ENCODE measurements at places on chromosomes 2 and 18.

DNA sequence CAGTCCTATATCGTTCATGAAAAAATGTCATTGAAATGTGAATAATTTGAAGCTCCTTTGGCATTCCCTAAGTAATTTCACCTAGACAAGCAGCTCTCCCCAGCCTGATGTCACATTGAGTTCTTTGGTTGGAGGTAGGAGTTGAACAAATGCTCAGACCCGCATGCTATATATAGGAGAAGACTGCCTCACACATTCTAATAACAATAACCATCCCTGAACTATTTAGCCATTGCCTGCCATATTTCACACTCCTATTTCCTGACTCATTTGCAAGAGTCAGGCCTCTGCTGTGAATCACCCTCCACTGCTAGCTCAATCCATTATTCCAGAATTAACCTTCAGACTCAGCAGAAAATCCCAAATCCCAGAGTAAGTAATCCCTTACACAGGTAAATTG is 256.6 kb upstream of the ACVR2A start:
- DNase-seq = no peak

DNA sequence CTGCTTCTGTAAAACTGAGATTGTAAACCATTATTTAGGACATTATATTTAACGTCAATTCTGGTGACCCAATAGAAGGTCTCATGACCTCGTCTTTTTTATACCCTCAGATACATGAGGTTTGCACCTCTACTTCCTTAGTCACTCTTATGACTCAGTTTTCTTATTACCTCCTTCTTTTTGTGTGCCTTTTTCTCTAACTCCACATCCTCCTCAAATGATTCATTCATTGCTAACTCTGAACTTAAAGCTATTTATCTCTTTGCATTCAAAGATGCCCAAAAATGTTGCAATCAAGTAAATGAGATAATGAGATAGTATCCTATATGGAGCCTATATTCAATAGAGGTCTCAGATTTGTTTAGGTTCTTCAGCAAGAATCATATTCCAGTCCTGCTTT is 121.0 kb upstream of the KYNU start:
- no peak for DNase-seq

DNA sequence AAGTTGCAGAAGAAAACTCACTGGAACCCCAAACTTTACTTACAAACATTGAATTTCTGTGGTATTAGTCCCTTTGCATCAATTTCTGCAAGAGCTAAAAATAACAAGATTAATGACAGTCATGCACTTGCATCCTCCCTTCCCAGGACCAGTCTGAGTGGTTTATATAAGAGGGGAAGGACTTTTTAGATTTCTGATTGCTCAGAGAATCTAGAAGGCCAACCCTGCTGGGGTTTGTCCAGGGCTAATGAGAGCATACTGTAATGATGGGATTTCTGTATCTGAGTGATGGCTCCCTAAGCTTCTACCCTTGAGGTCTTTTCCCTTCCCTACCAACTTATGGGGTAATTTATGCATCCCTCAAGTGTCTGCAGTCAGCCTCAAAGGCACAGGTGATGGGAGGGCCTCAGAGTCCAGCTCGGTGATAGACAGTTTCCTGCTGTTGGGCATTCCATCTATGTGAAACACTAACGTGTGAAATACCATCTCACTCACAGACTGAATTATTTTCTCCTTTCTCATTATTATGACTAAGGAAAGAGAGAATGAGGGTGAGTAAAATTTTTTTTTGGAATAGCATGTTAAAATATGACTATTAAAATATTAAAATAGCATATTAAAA is 556.3 kb downstream of the RIT2 start:
- no peak for DNase-seq

DNA sequence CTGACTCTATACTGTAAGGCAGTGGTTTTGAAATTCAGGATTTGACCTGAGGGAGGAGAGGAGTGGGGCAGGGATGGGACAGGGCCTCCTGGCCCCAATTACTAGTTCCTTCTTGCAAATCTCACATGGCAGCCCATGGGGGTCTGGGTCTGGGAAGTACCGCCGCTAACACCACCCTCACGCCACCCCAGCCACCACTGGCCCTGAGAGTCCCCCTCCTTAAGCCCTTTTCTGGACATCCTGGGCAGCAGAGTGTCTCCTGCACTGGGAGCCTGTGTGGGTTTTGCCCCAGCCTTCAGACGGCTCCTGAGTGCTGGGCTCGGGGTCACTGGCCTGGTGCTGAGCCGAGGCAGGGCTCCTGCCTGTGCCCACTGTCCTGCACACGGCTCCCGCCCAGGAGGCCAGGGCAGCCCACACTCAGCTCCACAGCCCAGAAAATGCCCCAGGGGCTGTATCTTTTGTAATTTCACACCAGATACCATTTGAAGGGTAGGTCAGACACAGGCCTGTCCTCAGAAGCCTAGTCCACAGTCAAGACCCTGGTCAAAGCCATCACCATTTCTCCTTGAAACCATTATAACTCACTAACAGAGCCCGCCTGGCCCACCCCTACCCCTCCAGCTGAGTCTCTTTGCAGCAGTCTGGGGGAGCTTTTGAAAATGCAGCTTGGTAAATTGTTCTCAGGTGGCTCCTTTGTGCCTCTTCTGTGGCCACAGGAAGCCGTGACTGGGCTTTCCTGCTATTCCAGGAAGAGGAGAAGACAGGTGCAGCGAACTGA is 55.1 kb downstream of the CYP27C1 start:
- no peak for DNase-seq

DNA sequence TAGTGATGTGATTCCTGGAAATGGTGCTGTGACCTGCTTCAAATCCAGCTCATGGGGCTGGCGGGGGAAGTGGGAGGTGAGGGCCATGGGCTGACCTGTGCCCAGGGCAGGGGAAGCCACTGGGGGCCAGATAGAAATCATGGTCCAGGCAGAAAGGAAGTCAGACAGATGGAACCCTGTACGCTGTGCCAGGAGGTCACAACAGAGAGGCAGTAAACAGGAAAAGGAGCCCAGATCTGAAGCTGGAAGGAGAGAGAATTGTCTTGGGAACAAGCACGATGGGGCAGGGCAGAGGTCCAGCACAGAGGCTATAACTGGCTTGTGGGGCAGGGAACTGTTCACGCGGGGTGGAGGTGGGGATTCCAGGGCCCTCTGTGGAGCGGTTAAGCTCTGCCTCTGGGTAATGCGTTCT is 76.0 kb downstream of the RNF144A start:
- no peak for DNase-seq

GRCh38 chr18:5097116-5097703 is 99.8 kb downstream of the AKAIN1 start:
- no peak for DNase-seq

DNA sequence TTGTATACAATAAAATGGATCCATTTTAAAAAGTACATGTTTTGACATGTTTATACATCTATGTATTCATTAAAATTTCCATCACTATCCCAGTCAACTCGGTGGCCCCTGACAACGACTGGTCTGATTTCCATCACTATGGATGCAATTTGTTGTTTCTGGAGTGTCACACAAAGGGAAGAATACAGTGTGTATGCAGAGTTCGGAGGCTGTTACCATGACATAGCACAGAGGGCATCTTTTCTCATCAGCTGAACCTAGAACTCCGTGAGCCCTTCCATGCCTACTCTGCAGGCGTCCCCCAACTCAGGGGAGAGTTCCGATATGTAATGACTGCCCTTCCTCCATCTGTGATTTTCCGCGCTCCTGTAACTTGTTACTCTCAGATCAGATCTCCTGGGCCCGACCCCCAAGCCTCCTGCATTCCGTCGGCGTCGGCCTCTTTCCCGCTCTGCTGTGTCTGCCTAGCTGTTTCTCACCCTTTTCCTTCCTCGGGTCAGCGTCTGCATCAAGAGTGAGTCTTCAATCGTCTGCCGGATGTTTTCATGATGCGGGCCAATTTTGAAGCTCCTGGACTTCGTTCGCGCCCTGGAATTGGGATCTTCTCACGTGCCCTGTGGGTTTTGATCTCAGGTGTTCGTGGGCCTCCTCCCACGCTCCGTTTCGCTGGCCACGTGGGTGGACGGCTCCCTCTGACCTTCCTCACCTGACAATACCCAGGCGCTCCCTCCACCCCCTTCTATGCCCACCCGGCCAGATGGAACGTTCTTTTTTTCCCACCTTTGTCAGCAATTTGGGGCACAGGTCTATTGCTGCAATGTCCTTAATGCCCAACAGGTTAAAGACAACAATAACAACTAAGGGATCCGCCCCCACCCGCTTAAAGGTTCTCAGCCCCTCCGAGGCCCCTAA is 161.0 kb downstream of the TWIST2 start:
- DNase-seq = no peak

DNA sequence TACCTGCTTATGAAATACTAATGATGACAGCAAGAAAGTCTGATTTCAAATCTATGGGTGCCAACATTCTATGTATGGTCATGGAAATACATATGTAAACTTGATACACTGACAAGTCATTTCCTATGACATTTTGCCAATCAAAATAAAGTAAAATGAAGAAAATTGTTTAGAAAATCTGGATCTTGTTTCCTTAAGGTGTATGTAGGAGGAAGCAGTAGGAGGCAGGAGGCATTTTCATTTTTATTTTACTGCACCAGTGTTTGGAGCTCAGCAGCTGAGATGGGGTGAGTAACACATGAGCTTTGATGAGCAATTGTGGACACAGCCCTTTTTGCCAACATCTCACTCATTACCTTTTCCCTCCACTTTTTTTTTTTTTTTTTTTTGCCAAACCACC is 167.0 kb downstream of the AFF3 start:
- DNase-seq = no peak

DNA sequence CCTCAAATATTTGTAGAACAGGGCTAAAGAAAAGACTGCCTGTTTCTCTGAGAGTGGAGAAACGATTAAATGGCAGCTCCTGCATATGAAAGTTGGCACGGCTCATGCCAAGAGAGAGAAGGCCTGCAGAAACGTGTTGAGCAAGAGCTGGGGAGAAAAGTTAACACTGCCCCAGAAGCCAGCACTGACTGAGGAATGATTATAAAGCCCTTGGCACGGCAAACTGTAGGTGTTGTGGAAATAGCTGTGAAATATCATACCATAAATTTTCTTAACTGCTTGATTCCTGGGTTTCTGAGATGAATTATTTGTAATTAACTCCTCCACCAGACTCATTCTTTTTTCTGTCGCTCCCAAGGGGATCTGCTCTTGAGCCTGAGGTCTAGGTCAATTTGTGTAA is 4.3 kb downstream of the FRZB start:
- no peak for DNase-seq

- no peak for DNase-seq
Observed at GRCh38 chr18:74534150-74534969, at the start of gene CNDP1. Gene CNDP1 (plus strand): TSS chr18:74534500. CDS start chr18:74534668, 168 bp downstream.

DNA sequence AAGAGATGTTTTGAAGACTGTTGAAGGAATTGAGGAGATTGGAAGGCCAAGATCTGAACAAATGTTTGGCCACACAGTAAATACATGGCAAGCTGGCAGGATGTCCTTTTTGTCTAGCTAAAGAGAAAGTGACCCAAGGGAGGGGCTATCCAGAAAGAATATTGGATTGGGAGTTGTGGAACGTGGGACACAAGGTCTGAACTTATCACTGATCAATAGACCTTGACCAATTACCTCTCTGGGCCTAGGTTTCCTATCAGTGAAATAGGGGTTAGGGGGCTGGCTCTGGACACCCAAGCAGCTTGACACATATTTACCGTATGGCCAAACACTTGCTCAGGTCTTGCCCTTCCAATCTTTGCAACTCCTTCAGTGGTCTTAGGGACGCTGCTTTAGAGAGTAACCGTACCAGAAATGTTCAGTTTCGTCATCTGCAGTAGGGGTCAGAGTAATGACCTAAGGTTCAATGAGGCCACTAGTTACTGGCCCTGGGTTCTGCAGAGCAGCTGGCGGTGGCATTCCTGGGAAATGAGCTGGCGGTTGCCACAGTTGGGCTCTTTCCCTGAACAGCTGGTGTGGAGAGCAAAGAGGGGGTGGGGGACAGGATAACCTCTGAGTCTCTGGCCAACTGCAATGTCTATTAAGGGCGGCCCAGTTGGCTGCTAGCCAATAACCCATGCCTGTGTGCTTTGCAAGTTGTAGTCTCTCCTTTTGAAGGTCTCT is 70.1 kb upstream of the STPG4 start:
- DNase-seq = no peak

DNA sequence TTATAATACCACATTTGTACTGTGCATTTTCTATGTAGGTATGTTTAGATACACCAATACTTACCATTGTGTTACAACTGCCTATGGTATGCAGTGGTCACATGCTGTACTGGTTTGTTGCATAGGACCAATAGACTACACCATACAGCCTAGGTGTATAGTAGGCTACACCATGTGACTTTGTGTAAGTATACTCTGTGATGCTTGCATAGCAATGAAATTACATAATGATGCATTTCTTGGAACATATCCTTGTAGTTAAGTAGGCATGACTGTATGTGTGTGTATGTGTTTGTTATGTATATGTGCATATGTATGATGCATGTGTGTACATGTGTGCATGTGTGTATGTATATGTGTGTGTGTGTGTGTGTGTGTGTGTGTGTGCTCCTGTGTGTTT is 157.6 kb downstream of the TDRD15 start:
- DNase-seq = no peak

DNA sequence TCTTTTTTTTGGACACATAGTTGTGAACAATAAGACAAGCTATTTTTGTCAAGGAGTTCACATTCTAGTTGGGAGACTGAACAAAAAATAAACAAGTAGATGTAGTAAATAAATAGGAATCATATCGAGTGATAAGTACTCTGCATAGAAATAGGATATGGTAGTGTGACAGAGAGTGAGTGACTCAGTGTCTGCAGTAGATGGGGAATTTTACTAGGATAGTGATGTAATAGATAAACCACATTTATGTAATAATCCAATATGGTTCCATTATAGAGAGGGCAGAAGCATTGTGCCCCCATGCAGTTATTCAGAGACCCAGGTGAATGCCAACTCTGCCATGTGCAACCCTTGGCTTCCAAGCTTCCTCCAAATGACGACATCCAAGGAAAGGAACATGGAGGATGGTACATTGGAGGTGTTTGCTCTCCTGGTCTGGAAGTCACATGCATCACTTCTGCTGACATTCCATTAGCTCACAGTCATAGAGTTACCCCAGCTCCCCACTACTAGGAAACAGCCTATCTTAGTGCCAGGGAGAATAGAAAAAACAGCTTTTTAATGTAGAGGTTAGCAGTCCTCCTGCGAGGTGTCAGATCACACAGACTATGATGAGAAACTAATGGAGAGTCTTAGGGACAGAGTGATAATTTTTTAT is 595.4 kb downstream of the NYAP2 start:
- DNase-seq = no peak

GRCh38 chr18:499776-500631 is 497 bp downstream of the COLEC12 start:
- DNase-seq = no peak

DNA sequence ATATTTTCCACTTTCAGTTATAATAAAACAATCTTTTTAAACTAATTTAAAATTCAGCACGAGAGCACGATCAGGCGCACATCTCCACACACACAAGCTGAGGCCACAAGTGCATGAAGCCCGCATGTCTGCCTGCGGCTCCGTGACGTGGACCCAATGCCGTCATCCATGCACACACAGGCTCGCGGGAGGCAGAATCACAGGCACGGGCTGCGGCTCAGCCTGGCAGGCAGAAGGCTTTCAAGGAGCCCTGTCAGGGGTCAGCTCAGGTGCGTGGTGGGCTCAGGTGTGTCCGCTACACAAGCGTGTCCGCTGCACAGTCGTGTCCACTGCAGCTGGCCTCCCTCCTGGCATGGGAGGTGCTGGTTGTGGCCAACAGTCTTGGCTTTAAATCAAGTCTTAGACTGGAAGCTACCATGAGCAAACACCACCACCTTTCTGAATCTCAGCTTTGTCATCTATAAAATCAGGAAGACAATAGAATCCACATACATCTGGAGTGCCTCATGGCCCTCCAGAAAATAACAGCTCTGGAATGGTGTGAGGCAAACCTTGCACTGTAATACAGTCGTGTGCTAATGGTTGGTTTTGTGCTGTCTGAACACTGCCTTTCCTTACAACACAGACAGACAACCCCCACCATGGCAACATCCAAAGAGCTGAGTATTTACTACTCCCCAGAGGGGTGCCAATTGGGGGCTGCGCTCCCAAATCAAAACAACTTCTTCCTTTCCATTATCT is 210.1 kb downstream of the NDUFA10 start:
- no peak for DNase-seq

Measured in germinal center (tissue), 1 donor.